ENCODE measurements at places on chromosomes 12 and 14. TPM values are rescaled to one million over a fixed set of nuclear protein-coding genes. Genes with fewer than 3 reads are reported as not detected.

GRCh38 chr12:24948420-24948756 lies 513 bp downstream of the BCAT1 start:
- peak; percentile 23 for DNase-seq

DNA sequence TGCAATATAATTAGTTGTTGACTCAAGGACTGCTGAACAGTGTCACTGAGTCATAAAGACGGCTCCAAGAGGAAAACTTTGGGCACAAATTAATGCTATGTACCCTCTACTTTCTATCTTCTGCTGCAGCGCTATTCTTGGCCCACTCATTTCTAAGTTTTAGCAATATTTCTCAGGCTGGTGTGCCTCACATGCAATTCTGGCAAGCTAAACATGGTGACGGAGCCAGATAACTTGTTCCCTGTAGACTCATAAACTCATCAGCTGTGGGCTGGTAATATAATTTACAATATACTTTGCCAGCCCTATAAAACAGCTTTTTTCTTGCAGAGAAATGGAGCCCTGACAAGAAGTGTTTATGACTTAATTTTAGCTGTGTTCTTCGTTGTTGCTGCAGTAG lies 615.1 kb downstream of the NRXN3 start:
- DNase-seq, result no peak

- no peak for DNase-seq
These were observed 144.6 kb downstream of the TTC7B start for GRCh38 chr14:90671382-90672234.

GRCh38 chr14:95256002-95256775 lies 63.5 kb downstream of the CLMN start:
- DNase-seq, result no peak

- no peak for DNase-seq
These were observed 2.8 kb upstream of the SLC48A1 start for GRCh38 chr12:47770086-47770726.

GRCh38 chr12:15754233-15754632 lies 35.0 kb downstream of the EPS8 start:
- no peak for DNase-seq

DNA sequence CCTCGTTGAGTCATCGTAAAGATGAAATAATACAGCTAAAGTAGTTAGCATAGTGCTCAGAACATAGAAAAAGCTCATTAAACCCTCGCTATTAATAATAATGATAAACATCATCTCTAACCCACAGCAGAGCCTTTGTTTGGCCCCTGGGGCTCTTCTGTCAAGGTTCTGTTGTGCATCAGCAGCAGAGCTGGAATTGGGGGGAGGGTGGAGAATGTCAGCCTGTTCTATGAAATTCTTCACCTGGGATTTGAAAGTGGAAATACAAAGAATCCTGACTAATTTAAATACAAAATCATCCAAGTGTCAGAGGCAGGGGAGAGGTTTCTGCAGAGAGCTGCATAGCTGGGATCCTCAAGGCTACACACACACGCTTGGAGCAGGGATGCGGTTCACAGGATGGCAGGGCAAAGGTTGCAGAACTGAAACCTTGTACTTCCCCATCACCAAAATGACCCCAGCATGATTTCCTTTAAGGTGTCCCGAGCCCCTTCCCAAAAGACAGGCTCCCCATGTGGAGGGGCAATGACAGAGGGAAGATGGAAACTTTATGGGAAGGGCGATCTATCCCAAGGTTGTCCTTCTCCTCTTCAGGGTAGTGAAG lies 71.8 kb downstream of the DAD1 start:
- no peak for DNase-seq

DNA sequence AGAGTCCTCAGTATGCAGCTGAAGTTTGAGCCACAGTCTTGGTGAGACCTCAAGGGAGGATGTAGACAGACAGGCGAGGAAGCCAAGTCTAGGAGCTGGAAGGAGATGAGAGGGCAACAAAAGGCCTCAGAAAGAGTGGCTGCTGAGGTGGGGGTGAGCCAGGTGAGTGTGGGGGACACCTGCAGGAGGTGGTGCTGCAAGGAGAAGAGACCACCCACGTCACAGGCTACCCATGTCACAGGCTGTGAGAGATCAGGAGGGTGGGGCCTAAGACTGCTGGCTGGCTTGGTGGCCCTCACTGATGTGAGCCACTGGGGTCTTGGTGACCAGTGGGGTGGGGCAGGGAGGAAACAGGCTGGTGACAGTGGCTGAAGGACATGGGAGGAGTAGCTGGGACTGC lies 97.3 kb downstream of the KIF26A start:
- DNase-seq, result peak; percentile 7

- DNase-seq, result no peak
These were observed 91.2 kb downstream of the PPM1H start for GRCh38 chr12:62843716-62844115.

The EML1 gene
- polyA plus RNA-seq, result 19.5 TPM

The PLEK2 gene
- 1.9 TPM for polyA plus RNA-seq

The NCKAP5L gene
- polyA plus RNA-seq, result 13.8 TPM

The KLHDC2 gene
- 89.7 TPM for polyA plus RNA-seq

The RFX4 gene
- not detected for polyA plus RNA-seq

The POTEG gene
- not detected for polyA plus RNA-seq

The ACOT6 gene
- not detected for polyA plus RNA-seq

Measured in ovary (tissue), 10 donors.